ENCODE measurements at places on chromosomes 13 and 19. TPM values are rescaled to one million over a fixed set of nuclear protein-coding genes. Genes with fewer than 3 reads are reported as not detected.

The SELENOV gene
- total RNA-seq = not detected

The MAST1 gene
- total RNA-seq = not detected

The TMIGD2 gene
- not detected for total RNA-seq

The RAX2 gene
- total RNA-seq = not detected

The ALOX5AP gene
- not detected for total RNA-seq

The SIGLECL1 gene
- not detected for total RNA-seq

The SIGLEC9 gene
- under 0.01 TPM for total RNA-seq

The ZNF491 gene
- 1.1 TPM for total RNA-seq

The LSR gene
- 0.98 TPM for total RNA-seq

The CNN1 gene
- 0.39 TPM for total RNA-seq

The PRSS57 gene
- not detected for total RNA-seq

The STOML3 gene
- not detected for total RNA-seq

The CEACAM3 gene
- not detected for total RNA-seq

The CATSPERD gene
- not detected for total RNA-seq

The RTBDN gene
- total RNA-seq = not detected

The DLEU7 gene
- total RNA-seq = under 0.01 TPM

All from subcutaneous preadipocyte (primary cell).